ENCODE measurements at places on chromosomes 3 and 15.

GRCh38 chr3:151971814-151972579 lies 98.6 kb downstream of the SUCNR1 start:
- no peak for DNase-seq

- no peak for DNase-seq
Measured at GRCh38 chr3:193677734-193678133, 84.7 kb downstream of the OPA1 start.

DNA sequence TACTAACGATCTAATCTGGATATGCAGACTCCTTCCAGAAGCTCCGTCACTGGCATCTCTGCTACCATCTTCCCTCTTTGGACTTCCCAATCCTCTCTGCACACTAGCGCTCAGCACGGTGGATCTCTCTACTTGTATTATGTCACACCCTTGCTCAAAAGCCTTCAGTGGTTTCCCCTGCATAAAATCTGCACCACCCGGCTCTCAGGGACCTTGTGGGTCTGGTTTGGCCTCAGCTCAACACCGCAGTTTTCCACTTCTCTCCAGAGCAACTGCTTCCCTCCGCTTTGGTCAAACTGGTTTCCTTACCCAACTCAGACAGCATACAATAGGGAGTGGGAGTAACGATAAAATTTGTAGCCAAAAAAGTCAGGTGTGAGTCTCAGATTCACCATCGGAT lies 30.7 kb upstream of the HES1 start:
- DNase-seq: no peak

- DNase-seq: peak; percentile 4
Measured at GRCh38 chr3:100209948-100210771, 50.6 kb upstream of the TBC1D23 start.

- DNase-seq: no peak
Measured at GRCh38 chr15:81511138-81511537, 137.1 kb upstream of the TMC3 start.

GRCh38 chr3:186669378-186670084 lies 3.7 kb downstream of the HRG start:
- DNase-seq: no peak

DNA sequence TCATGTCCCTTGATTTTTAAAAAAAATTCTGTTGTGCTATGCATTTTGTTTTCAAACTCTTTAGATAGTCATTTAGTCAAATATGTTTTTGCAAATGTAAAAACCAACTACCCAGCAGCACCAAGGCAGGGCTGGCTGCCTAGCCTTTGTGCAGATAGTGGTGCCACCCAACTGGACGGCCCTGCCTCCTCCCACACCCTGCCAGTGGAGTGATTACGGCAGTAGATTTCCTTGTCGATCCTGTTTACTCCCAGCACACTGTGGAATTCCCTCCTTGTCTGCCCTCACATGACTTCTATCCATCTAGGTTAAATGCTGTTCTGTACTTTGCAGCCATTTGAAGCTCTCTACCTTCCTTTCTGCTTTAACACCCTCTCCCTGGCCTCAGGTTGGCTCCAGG lies 79.4 kb upstream of the PLXNA1 start:
- DNase-seq: no peak

GRCh38 chr3:190972840-190973270 lies 110.4 kb upstream of the GMNC start:
- DNase-seq: no peak

DNA sequence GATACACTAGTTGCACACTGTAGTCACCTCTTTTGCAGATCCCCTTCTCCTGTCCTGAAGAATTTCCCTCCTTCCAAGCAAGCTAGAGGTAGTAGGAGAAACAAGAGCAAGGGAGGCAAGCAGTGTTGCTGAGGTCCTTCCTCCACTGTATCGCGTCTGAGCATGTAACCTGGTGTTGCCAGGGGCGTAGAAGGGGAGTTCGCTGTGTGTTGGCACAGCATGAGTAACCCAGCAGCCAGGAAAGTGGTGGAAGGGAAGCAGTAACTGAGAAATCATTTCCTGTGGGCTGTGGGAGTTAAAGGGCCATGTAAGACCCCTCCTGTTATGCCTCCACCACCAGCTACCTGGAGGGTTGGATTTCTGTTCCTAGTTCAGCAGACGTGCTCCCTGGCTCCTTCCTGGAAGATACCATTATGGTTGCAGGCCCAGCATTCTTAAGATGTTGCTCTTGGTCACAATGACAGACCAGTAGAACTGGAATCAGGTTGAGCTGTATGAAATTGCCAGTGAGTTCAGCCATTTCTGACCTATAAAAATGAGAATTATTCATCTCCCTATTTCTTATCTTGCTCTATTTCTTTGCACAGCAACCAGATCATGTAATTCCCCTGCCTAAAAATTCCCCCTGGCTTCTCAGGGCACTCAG lies 215.3 kb upstream of the TOPAZ1 start:
- DNase-seq: no peak

- no peak for DNase-seq
Measured at GRCh38 chr3:64873400-64873799, 185.6 kb upstream of the ADAMTS9 start.

GRCh38 chr3:49805897-49806701 lies 3.0 kb downstream of the INKA1 start:
- peak; percentile 82 for DNase-seq

GRCh38 chr3:86989006-86989405 lies 1.9 kb downstream of the VGLL3 start:
- no peak for DNase-seq

- no peak for DNase-seq
Measured at GRCh38 chr15:70356062-70356860, 258.5 kb upstream of the TLE3 start.

Measured in kidney capillary endothelial cell (primary cell).